Kidney epithelial cell (primary cell): ENCODE measurements at places on chromosomes 2 and 18. TPM values are rescaled to one million over a fixed set of nuclear protein-coding genes. Genes with fewer than 3 reads are reported as not detected.

The TMEM87B gene
- 20.5 and 24.5 TPM in 2 replicates for total RNA-seq

The DNAH6 gene
- total RNA-seq = 0.27 and 0.63 TPM in 2 replicates

The TBR1 gene
- total RNA-seq = 0.08 TPM in 1 of 2 replicates, not detected in the other

The CYBRD1 gene
- total RNA-seq = 6.8 and 8.8 TPM in 2 replicates

The CERKL gene
- total RNA-seq = 0.07 and 0.17 TPM in 2 replicates

The CXCR4 gene
- 0.68 and 0.88 TPM in 2 replicates for total RNA-seq

The HRH4 gene
- total RNA-seq = 0.07 TPM in 1 of 2 replicates, not detected in the other

The TEKT4 gene
- total RNA-seq = not detected in 2 replicates

The PARD3B gene
- total RNA-seq = 6.5 and 6.6 TPM in 2 replicates

The TANC1 gene
- total RNA-seq = 18.5 and 21.3 TPM in 2 replicates

The CCT7 gene
- total RNA-seq = 254 and 277 TPM in 2 replicates

The PARD6G gene
- total RNA-seq = 9.3 and 9.4 TPM in 2 replicates

The INO80D gene
- total RNA-seq = 9.7 and 11.0 TPM in 2 replicates

The CD8B2 gene
- total RNA-seq = not detected in 2 replicates

The DDX18 gene
- total RNA-seq = 66.9 and 77.3 TPM in 2 replicates

The ANKRD62 gene
- total RNA-seq = not detected in 2 replicates

The POTEC gene
- not detected in 2 replicates for total RNA-seq

The CRYGC gene
- not detected in 2 replicates for total RNA-seq

The IL36RN gene
- total RNA-seq = 0.04 and 0.34 TPM in 2 replicates

The RIT2 gene
- total RNA-seq = not detected in 2 replicates

The UGT1A3 gene
- not detected in 2 replicates for total RNA-seq

The C2orf80 gene
- total RNA-seq = not detected in 2 replicates

The ERBB4 gene
- 2.6 and 2.7 TPM in 2 replicates for total RNA-seq

The SERPINB11 gene
- not detected in 2 replicates for total RNA-seq

The ANKRD30BL gene
- total RNA-seq = 0.14 TPM in 1 of 2 replicates, not detected in the other

The REG1B gene
- not detected in 2 replicates for total RNA-seq
